Endothelial cell (in vitro differentiated cells): ENCODE measurements at places on chromosomes 1 and 21.

DNA sequence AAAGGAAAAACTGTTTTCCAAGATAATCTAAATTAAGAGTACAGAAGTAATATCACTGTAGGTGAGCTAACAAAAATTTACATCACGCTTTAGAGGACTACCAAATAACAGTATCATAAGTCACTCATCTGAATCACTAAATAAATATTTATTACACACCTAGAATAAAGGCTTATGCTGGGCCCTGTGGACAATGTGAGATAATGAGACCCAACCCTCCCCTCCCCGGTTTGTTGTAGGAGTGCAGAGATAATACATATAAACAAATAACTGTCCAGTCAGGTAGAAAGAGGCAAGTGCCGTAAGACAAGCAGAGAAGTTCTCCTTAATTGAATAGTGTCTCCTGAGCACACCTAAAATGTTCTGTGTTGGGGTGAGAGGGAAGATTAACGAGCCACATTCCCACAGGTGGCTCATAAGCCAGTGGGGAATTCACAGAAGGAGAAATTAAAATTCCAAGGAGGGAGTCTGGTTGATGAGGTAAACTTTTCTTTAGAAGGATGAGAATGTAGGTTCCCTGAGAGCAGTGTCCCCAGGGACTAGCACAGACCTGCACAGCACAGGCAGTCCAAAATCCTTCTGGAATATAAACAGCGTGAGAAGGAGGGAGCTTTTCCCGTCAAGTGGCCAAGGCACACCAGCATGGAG, 241.4 kb downstream of the NFIA start:
- no peak for DNase-seq

DNA sequence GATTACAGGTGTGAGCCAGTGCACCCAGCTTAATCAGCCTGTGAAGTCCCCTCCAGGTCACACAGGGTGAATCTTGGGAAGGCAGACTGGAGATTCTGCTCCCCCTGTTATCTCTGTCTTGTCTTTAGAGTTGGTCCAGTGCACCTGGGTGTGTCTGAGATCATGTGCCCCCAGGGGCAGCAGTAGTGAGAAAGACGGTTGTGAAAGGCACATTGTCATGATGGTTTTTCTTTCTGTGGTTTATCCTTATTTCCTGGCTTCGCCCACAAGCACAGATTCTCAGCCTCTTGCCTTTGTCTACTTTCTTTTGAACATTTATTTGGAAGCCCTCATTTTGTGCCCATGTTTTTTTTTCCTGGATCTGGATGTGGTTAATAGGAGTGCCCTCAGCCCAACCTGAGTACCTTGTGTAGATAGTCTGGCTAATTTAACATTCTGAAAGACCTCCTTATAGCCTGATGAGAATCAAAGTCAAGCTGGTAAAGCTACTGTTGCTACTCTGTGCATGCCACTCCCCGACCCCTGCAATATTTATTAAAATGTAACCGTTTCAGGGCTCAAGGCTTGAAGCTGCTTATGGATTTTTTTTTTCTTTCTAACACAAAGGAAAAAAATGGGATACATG, 23.7 kb downstream of the UCK2 start:
- no peak for DNase-seq

DNA sequence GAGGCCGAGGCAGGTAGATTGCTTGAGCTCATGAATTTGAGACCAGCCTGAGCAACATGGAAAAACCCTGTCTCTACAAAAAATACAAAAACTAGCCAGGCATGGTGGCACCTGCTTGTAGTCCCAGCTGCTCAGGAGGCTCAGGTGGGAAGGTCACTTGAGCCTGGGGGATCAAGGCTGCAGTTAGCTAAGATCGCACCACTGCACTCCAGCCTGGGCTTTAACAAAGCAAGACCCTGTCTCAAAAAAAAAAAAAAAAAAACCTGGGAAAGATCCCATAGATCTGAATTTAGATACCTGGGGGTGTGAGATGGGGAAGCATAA, 32.9 kb downstream of the NIBAN1 start:
- DNase-seq = no peak

- no peak for DNase-seq
Observed at GRCh38 chr1:217052626-217053025, 329.4 kb upstream of the ESRRG start.

GRCh38 chr1:185733818-185734735, at the start of gene HMCN1:
Gene HMCN1, plus strand, starts transcription at chr1:185734391. Its CDS starts 389 bp downstream, at chr1:185734780.
- peak; percentile 69 for DNase-seq

DNA sequence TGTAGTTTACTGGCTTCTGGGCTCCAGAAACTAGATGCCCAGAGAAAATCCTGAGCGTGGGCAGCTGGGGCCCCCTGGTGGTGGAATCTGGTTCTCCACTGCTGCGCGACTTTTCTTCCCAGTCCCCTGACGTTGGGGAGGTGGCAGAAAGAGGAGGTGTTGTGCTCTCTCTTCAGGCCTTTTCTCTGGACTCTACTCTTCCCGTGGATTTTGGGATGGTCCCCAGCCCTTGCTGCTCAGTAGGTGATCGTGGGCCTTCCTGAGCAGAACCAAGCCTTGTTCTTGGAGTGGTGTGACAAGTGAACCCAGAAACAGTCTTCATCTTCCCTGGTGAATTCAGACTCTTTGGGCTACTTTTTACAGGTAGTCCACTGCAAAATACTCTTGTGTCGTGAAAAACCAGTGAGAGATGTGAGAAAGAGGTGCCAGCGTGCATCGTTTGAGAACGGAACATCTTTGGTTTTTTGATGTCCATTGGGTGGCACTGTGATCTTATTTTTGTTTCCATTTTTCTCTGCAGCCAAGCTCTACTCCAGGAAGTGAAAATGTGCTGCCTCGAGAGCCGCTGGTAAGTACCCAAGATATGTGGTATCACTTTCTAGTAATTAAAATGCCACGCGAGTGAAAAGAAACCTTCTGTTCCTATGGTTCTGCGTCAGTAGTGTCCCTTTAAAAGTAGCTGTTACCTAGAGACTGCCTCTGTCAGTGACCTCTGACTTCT, 20.2 kb downstream of the PEX14 start:
- DNase-seq = peak; percentile 87

GRCh38 chr1:28126783-28127490, 38.5 kb upstream of the EYA3 start:
- no peak for DNase-seq

GRCh38 chr1:213884942-213885341, 102.8 kb upstream of the PROX1 start:
- no peak for DNase-seq

GRCh38 chr1:41448821-41449220, 35.7 kb downstream of the EDN2 start:
- DNase-seq = no peak

DNA sequence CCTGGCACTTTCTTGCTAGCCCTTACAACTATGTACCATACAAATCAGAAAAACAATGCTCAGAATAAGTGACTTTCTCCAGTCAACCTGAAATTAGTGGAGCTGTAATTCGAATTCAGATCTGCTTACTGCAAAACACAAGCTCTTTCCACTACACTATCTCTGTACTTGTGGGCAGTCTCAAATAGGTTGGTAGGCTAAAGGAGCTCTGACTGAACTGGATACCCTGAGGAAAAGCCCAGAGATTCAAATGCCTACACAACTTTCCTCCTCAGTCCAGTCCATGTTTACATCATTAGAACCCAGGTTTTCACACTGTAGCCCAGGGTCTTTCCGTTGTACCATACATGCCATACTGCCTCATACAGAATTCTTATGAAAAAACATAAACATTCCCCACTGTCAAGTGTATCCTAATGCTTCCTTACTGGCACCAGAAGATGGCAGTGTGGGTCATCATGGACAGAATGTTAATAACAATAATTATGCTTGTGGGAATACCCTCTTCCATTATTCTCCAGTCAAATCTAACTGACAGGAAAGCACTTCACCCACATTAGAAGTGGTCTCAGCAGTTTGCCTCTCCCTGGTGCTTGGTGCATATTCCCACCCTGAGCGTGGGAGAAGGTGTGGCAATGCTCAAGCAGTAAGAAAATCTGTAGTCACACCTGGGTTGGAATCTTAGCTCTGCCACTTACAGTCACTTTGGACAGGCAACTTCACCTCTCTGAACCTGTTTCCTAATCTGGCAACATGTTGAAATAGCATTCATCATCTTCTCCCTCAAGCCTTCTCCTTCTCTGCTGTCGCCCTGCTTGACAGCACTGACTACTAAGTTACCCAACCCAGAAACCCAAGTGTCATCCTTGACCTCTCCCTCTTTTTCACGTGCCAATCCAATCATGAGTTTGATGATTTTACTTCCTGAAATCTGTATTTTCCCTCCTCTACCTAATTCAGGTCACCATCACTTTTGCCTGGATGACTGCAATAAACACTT, 14.4 kb upstream of the ZFYVE9 start:
- peak; percentile 28 for DNase-seq

DNA sequence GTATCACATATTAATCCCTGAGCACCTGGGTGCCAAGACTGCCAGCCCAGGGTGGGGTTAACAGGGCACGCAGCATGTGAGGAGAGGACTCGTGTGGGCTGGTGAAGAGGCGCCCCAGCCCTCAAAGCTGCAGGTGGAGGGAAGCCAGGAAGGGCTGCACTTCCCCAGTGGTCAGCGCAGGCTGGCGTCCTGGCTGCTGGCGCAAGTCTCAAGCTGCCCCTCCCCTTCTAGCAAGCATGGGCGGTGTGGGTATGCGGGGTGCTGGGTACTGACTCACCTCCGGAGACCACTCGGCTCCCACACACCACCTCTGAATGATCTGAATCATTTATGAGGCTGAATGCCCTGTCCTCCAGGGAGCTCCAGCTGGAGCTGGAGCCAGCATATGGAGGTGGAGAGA, 44.0 kb downstream of the EIF2D start:
- no peak for DNase-seq

DNA sequence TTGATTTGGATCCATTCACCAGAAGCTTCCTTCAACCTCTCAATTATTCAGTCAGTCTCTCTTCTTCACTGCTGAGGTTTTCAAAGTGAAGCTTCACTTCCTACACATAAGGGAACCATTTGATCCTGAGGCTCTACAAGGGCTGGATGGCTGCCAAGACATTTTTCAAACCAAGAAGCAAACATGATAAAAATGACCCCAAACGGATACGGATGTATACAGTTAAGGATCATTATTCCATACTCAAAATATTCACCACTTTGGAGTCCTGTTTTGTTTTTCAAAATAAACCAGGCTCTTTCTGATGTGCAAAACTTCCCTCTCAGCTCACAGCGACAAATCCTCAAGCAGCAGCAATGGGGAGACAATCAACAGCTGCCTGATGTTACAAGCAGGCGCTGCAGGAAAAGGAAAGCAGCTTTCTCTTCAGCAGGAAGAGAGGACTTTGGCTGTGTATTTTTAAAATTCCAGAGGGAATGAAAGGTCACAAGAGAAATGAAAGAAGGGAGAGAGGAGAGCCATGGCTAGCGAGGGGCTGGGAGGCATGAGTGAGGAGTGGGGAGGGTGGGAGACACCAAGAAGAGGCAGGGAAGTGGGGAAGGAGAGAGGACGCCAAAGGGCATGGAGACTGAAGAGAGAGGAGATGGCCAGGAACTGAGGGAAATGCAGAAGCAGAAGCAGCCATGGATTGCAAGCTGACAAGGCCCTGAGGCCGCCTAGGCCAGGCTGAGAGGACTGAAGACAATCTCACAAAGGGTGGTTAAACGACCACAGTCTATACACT, 145.4 kb downstream of the SLC45A1 start:
- peak; percentile 35 for DNase-seq

DNA sequence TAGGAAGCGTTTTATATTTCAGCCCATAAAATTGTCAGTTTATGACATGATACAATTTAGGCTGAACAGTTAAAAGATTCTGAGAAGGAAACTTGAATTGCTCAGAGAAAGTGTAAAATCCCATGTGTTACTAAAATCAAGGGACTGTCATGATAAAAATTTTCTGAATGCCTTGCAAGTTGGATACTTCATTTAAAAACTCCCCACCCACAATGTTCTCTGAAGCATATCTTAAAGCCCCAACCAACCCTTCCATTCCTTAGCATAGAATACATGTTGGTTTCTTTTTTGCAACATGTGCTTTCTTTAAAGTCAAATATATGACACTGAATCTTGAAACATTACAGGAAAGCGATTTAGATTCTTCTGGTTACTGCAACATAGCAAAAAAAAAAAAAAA, 97.4 kb downstream of the MRPL39 start:
- DNase-seq = no peak

DNA sequence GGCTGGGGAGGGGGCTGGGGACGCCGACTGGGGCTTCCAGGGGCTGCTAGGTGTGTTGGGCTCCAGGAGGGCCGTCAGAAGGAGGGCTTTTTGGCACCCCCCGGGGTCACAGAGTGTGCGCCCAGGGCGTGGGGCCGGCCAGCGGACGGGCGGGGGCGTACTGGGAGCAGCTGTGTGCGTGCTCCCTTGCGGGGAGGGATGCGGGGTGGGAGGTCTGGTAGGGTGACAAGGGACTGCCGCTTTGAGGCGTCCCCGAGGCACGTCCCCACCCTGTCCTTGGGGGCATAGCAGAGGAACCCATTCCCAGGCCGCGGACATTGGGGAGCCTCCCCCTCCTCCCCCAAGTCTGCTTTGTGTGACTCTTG, 1.1 kb downstream of the FOXO6 start:
- no peak for DNase-seq

GRCh38 chr1:46616277-46617107, at the start of gene MOB3C:
Gene MOB3C, minus strand, starts transcription at chr1:46616811. Its CDS starts 3,490 bp downstream, at chr1:46613321.
- DNase-seq = peak; percentile 62

DNA sequence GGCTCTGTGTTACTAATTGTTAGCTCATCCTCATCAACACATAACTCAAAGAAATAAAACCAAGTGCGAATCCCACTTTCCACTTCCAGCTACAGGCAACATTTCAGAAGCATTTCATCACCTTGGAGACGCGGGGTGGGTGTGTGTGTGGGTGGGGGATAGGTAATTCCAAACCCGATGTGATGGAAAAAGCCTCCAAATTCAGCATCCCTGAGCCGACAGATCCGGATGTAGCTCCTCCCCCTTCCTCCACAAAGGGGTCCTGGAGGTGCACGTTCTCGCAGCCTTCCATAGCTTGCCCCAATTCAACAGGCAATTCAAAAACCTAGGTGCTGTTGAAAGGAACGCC, 486 bp downstream of the HSPA13 start:
- DNase-seq = no peak

GRCh38 chr1:109801791-109802135, 38.0 kb upstream of the EPS8L3 start:
- DNase-seq = no peak

- DNase-seq = no peak
Observed at GRCh38 chr1:45541193-45541592, 9.4 kb upstream of the AKR1A1 start.

- no peak for DNase-seq
Observed at GRCh38 chr1:115062542-115063004, 26.7 kb downstream of the TSPAN2 start.

- peak; percentile 16 for DNase-seq
Observed at GRCh38 chr1:167328816-167329483, 108.3 kb downstream of the POU2F1 start.

DNA sequence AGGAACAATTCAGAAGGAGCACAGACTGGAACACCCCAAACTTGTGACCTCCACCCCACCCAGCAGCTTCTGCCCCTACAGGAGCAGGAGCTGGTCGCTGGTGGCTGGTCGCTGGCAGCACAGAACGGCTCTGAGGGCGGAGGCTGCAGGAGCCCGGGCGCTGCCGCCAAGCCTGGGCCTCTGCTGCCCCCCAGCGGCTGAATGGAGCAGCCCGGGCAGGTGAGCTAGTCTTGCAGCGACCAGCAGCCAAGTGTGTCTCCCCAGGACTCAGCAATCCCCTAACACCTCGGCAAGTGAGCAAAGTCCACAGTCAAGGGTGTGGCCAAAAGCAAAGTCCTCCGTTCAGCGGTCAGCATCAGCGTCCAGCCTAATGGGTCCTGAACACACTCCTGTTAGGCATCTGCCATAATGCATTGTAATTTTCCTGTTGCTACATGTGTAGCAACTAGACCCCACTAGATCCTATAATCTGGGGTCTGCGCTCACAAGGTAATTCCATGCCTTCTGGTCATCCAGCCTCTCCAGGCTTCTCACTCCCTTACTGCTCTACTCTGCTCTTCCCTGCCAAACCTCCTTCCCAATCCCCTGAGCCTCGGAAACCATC, 12.1 kb upstream of the GJB5 start:
- DNase-seq = peak; percentile 98
